ENCODE measurements at places on chromosomes 7 and 10. TPM values are rescaled to one million over a fixed set of nuclear protein-coding genes. Genes with fewer than 3 reads are reported as not detected.

The FAM171A1 gene
- 23.5 TPM for total RNA-seq

The VSTM4 gene
- 0.36 TPM for total RNA-seq

The IQUB gene
- not detected for total RNA-seq

The SND1 gene
- 108 TPM for total RNA-seq

The TSPAN13 gene
- total RNA-seq = 13.2 TPM

The GRM8 gene
- not detected for total RNA-seq

The PRXL2A gene
- total RNA-seq = 40.7 TPM

The EBLN1 gene
- not detected for total RNA-seq

The MICALL2 gene
- 31.5 TPM for total RNA-seq

The VPS50 gene
- total RNA-seq = 5.4 TPM

The TRIM73 gene
- total RNA-seq = 1.6 TPM

The SLC26A4 gene
- 0.04 TPM for total RNA-seq

The AKR1B15 gene
- total RNA-seq = 41.2 TPM

The BMPER gene
- 6.3 TPM for total RNA-seq

The HACD1 gene
- total RNA-seq = 41.6 TPM

The SFTPA1 gene
- not detected for total RNA-seq

The PRKAR2B gene
- total RNA-seq = 3.3 TPM

The A1CF gene
- total RNA-seq = 0.11 TPM

The GRB10 gene
- 72.2 TPM for total RNA-seq

The SLC26A3 gene
- total RNA-seq = not detected

The WDFY4 gene
- not detected for total RNA-seq

The ST8SIA6 gene
- 0.08 TPM for total RNA-seq

The TMEM273 gene
- total RNA-seq = not detected

The STAG3 gene
- total RNA-seq = 0.14 TPM

The SVOPL gene
- not detected for total RNA-seq

The ACBD7 gene
- 1.0 TPM for total RNA-seq

The IFIT5 gene
- 11.3 TPM for total RNA-seq

The ADCYAP1R1 gene
- 0.08 TPM for total RNA-seq

The SEPTIN14 gene
- not detected for total RNA-seq

The PRF1 gene
- not detected for total RNA-seq

The ZSWIM8 gene
- 40.5 TPM for total RNA-seq

The NFE2L3 gene
- 11.7 TPM for total RNA-seq

The LAMTOR4 gene
- total RNA-seq = 188 TPM

The TAS2R41 gene
- not detected for total RNA-seq

The MYO3A gene
- total RNA-seq = not detected

The HOXA1 gene
- 4.0 TPM for total RNA-seq

The SPDYE6 gene
- not detected for total RNA-seq

Data from A549 treated with RU486 at 1 μM for 4 hours (cell line).